Hematopoietic multipotent progenitor cell treated with erythropoietin and hydrocortisone succinate and interleukin-3 and kit ligand, for 17 days (in vitro differentiated cells): ENCODE measurements at places on chromosomes 2 and 18.

- no peak for DNase-seq
Measured at GRCh38 chr18:5463831-5464230, 80.0 kb downstream of the EPB41L3 start.

GRCh38 chr2:144595279-144595678 is 75.4 kb upstream of the ZEB2 start:
- DNase-seq = no peak

DNA sequence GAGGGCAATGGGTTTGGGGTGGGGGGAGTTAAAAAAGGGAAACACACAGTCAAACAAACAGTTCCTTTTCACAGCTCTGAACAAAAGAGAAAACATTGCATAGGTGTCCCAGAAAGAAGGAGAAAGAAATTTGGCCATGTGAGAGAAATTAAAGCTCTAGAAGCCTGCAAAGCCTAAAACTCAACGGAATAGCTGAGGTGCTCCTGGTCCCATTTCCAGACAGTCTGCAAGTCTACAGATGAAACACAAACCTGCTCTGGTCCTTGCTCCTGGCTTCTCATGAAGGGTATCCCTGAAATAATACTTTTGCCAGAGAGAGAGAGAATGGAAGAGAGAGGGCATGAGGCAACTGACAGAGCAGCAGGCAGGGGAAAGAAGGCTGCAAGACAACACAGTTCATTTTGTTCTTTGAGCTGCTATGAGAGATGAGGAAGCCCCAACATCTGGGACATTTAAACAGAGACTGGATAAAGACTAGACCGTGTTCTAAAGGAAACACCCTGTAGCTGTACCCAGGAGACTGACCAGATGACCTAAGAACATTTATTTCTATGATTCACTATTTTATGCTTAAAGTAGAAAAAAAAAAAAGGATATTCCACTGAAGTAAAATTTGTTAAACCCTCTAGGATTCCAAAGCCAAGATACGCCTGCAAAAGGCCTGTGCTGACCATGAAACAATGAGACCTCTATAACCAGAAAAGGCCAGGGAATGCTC is 57.3 kb upstream of the CYP26B1 start:
- no peak for DNase-seq

GRCh38 chr2:9800975-9801726 is 42.1 kb upstream of the TAF1B start:
- DNase-seq = no peak

DNA sequence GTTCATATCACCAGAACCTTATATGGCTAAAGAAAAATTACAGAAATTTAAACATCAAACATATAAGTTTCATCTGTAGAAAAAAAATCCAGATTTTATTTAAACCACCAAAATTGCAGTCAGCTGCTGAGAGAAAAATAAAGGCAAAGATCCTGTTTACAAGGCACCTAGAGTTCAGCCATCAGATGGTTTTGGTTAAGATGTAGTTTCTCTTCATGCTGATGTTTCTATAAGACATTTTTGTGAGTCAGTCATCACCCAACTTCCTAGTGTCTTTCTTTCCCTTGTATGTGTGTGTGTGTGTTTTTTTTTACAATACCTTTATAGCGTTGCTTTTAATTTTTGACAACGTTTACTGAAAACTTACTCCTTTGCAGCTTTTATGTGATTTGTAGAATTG is 26.1 kb upstream of the MMADHC start:
- DNase-seq = no peak

GRCh38 chr2:58532641-58533040 is 291.5 kb upstream of the FANCL start:
- DNase-seq = no peak

DNA sequence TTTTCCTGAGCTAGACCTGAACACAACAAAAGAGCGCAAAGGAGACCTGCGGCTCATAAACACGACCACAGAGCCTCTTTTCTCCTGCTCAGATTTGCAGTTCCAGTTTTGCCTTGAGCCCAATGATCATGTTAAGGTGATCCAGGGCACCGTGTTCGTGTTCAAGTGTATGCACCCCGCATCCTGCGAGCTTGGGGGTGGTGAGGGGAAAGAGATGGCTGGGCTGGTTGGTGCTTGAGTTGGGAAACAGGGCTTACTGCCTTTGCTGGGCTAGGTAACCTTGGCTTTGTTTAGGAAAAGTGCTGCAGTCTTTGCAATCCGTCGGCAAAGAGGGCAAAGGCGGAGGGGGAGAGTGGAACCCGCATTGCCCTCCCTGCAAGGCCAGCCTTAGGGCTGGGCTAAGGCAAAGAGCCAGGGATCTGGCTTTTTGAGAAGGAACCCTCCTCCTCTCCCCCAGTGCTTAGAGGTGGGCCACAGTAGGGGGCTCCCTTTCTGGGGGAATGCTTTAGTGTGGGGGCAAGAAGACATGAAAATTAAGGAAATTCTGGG is 1.3 kb downstream of the HOXD10 start:
- no peak for DNase-seq

DNA sequence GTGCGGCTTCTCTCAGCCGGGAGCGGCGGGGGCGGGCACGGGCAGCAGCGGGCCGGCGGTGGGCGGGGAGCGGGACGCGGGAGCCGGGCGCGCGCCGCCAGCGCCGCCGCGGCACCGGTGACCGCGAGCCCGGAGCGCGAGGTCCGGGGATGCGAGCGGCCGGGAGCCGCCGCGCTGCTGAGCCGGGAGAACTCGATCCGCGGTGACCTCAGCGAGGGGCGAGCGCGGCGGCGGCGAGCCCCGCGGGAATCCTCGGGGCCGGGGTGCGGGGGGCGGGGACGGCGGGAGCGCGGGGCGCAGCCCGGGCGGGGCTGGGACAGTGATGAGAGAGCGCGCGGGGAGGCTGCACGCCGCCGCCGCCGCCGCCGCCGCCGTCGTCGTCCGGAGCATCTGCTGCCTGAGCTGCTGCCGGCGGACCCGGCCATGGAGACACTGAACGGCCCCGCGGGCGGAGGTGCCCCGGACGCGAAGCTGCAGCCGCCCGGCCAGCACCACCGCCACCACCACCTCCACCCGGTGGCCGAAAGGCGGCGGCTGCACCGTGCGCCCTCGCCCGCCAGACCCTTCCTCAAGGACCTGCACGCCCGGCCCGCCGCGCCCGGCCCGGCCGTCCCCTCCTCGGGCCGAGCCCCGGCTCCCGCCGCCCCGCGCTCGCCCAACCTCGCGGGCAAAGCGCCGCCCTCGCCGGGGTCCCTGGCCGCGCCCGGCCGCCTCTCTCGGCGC is at the start of gene MTCL1:
TSS of gene MTCL1 (plus strand) at position 319 of the 723 bp plus-strand sequence. CDS start at position 424, 105 bp downstream.
- DNase-seq = no peak

- peak; percentile 32 for DNase-seq
Measured at GRCh38 chr18:63342206-63342605, 22.6 kb upstream of the BCL2 start.

GRCh38 chr2:36528274-36528673 is 69.7 kb downstream of the FEZ2 start:
- no peak for DNase-seq

- DNase-seq = no peak
Measured at GRCh38 chr2:42187886-42188285, 18.7 kb downstream of the EML4 start.

DNA sequence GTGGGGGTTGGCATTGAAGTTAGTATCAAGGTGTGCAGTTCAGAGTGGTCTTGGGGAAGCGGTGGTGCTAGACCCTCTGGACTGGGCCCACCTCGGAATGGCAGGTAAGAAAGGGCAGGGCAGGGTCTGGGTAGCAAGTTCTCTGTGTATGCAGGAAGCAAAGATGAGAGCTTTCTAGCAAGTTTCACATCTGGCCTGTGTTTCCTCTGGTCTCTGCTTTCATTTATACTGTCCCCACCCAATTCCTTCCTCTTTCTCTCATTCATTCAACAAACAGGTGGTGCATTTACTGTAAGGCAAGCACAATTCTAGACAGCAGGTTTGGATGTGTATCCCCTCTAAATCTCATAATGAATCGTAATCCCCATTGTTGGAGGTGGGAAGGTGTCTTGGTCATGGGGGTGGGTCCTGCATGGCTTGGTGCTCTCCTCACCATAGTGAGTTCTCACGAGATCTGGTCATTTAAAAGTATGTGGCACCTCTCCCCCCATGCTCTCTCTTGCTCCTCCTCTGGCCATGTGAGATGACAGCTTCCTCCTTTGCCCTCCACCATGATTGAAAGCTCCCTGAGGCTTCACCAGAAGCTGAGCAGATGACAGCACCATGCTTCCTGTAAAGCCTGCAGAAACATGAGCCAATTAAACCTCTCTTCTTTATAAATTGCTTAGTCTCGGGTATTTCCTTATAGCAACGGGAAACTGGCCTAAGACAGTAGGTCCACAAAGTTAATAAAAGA is 51.8 kb downstream of the PKDCC start:
- no peak for DNase-seq

- no peak for DNase-seq
Measured at GRCh38 chr2:54597153-54597848, 126.2 kb upstream of the EML6 start.

GRCh38 chr2:49004036-49004626 is 150.2 kb downstream of the FSHR start:
- no peak for DNase-seq

DNA sequence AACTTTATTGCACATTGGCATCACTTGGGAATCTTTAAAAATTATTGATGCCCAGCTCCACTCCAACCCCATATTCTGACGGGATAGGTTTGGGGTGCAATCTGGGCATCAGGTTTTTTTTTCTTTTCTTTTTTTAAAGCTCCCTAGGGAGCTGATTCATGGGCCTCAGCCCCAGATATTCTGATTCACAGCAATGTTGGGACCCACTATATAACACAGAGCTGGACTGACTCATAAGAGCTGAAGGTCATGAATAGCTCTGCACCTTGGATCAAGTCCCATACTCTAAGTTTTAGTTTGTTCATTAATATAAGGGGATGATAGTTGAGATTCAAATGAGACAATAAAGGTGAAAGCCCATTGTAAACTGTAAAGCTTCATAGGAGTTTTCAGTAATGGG is 191.1 kb upstream of the REV1 start:
- no peak for DNase-seq

DNA sequence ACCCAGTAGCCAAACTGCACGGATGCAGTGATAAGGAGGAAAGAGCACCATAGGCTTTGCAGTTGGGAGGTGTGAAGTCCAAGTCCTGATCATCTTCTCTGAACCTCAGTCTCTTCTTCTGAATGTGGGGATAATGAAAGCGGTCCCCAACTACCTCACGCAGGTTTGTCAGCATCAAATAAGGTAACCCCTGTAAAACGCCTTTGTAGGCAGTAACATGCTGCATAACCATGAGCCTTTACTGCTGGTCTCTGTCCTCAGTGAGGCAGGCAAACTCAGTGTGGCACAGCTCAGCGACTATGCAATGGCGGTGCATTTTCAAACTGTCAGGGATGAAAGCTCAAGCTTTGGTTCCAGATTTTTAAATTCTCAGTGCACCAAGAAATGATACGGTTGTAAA is 46.1 kb downstream of the DNMT3A start:
- DNase-seq = no peak
